A549 treated with dexamethasone at 1 μM for 4 hours (cell line): ENCODE measurements at places on chromosomes 7 and 10. TPM values are rescaled to one million over a fixed set of nuclear protein-coding genes. Genes with fewer than 3 reads are reported as not detected.

The FFAR4 gene
- total RNA-seq, result 0.06 to 0.13 TPM (median 0.09 TPM) in 5 replicates

The GATA3 gene
- total RNA-seq, result 3.3 to 5.3 TPM (median 4.8 TPM) in 5 replicates

The ASCC1 gene
- 37.7 to 45.6 TPM (median 41.1 TPM) in 5 replicates for total RNA-seq

The C7orf25 gene
- total RNA-seq, result 1.5 to 2.7 TPM (median 2.3 TPM) in 5 replicates

The GPR141 gene
- total RNA-seq, result not detected in 5 replicates

The IDE gene
- 18.8 to 32.1 TPM (median 26.4 TPM) in 5 replicates for total RNA-seq

The CABCOCO1 gene
- 0.12 to 0.34 TPM (median 0.25 TPM) in 5 replicates for total RNA-seq

The PIK3AP1 gene
- 0.50 to 0.84 TPM (median 0.57 TPM) in 5 replicates for total RNA-seq

The ATRNL1 gene
- total RNA-seq, result 0.07 to 0.47 TPM (median 0.25 TPM) in 5 replicates

The CUBN gene
- total RNA-seq, result 0.04 to 0.38 TPM (median 0.06 TPM) in 5 replicates

The MOGAT3 gene
- 0.20 TPM in 1 of 5 replicates, not detected in the others for total RNA-seq

The DENND2A gene
- 0.59 to 1.1 TPM (median 0.78 TPM) in 5 replicates for total RNA-seq

The PNLIP gene
- 0.16 to 0.27 TPM (median 0.21 TPM) in 5 replicates for total RNA-seq

The TSPAN15 gene
- total RNA-seq, result 80.7 to 104 TPM (median 99.7 TPM) in 5 replicates

The STK31 gene
- 0.59 to 0.90 TPM (median 0.80 TPM) in 5 replicates for total RNA-seq

The PHF14 gene
- total RNA-seq, result 18.5 to 22.6 TPM (median 21.0 TPM) in 5 replicates

The MYO3A gene
- total RNA-seq, result not detected in 5 replicates

The TET1 gene
- total RNA-seq, result 0.49 to 0.82 TPM (median 0.71 TPM) in 5 replicates

The LIPA gene
- total RNA-seq, result 43.9 to 52.4 TPM (median 47.2 TPM) in 5 replicates

The GNAT3 gene
- not detected in 5 replicates for total RNA-seq

The ASIC3 gene
- total RNA-seq, result 3.9 to 11.3 TPM (median 9.0 TPM) in 5 replicates

The HPS1 gene
- 28.1 to 33.4 TPM (median 32.5 TPM) in 5 replicates for total RNA-seq

The UNCX gene
- total RNA-seq, result 0.05 to 0.07 TPM (median 0.05 TPM) in 3 of 5 replicates, not detected in the others

The MMP21 gene
- not detected in 5 replicates for total RNA-seq

The ARMC10 gene
- 21.3 to 31.5 TPM (median 30.0 TPM) in 5 replicates for total RNA-seq

The GDF2 gene
- not detected in 5 replicates for total RNA-seq

The ASNS gene
- 53.9 to 69.9 TPM (median 58.8 TPM) in 5 replicates for total RNA-seq

The SMO gene
- 10.6 to 14.5 TPM (median 12.6 TPM) in 5 replicates for total RNA-seq

The PNLIPRP2 gene
- total RNA-seq, result 0.09 to 0.11 TPM in 2 of 5 replicates, not detected in the others

The MEST gene
- total RNA-seq, result 36.1 to 44.5 TPM (median 42.4 TPM) in 5 replicates

The NAT16 gene
- total RNA-seq, result 0.09 to 0.21 TPM (median 0.12 TPM) in 5 replicates

The PDGFA gene
- 30.3 to 38.1 TPM (median 34.4 TPM) in 5 replicates for total RNA-seq

The EIF4EBP2 gene
- total RNA-seq, result 13.6 to 17.3 TPM (median 16.3 TPM) in 5 replicates

The AKR1C1 gene
- 456 to 574 TPM (median 549 TPM) in 5 replicates for total RNA-seq

The RNLS gene
- total RNA-seq, result 6.2 to 7.2 TPM (median 6.7 TPM) in 5 replicates

The SLC26A3 gene
- 0.07 TPM in 1 of 5 replicates, not detected in the others for total RNA-seq

The ZC3HAV1 gene
- total RNA-seq, result 29.6 to 42.3 TPM (median 38.2 TPM) in 5 replicates

The STEAP2 gene
- total RNA-seq, result 2.6 to 5.1 TPM (median 4.7 TPM) in 5 replicates

The SH2D4B gene
- total RNA-seq, result 0.05 to 0.19 TPM (median 0.07 TPM) in 5 replicates

The KIAA1549 gene
- total RNA-seq, result 4.0 to 7.3 TPM (median 6.2 TPM) in 5 replicates

The COL26A1 gene
- total RNA-seq, result 0.42 to 0.72 TPM (median 0.64 TPM) in 5 replicates
